Activated CD4-positive, alpha-beta T cell treated with anti-CD3 and anti-CD28 coated beads, Interleukin-2, amount 10 ng/mL, durations not matched to agents 7 days and 5 days (primary cell): ENCODE measurements at places on chromosomes 11 and 22.

DNA sequence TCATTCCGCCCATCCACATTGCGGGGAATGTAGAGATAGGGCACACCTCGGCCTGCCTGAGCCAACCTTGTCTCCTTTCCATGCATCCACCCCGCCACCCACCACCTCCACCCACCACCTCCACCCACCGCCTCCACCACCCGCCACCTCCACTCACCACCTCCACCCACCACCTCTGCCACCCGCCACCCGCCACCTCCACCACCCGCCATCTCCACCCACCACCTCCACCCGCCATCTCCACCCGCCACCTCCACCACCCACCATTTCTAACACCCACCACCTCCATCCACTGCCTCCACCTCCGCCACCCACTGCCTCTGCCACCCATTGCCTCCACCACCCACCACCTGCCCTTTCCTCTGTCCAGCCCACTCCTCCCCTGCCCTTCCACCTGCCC lies 78.4 kb downstream of the IGLL1 start:
- DNase-seq: no peak

GRCh38 chr11:110491577-110492320 lies 62.0 kb downstream of the FDX1 start:
- no peak for DNase-seq

DNA sequence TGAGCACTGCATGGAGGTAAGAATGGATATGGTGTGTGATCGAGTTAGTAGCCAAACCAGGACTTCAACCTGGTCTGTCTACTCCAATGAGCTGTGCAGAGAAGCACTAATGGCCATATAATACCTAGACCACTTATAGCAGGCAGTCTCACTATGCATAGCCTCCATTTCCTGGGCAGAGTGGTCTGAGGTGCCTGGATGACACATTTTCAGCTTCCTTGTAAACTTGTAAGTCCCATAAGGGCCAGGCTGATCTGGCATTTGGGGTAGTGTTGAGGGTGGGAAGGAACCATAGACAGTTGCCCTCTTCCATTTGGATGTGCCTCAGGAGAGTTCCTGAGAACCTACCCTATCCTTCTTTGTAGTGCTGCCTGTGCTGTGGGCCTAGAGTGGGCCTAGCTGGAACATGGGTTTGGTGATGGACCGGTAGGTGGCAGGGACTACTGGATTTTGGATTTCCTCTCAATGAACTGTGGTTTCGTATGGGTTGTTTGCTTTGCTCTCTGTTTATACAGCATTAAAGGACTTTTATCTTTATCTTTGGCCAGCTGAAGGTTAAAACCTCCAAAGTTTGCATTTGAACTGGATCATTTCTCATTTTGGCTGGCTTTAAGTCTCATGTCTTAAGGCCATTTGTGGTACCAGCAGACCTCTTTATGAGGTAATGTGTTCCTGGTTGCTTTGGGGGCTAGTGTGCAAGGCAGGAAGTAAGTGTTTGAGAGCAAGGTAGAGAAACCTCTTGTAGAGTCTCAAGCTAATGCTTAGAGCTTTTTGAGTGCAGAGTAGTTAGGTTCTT lies 86.9 kb downstream of the STIM1 start:
- peak; percentile 48 for DNase-seq

- DNase-seq: no peak
These were observed 2.3 kb downstream of the PACSIN3 start for GRCh38 chr11:47183969-47184368.

DNA sequence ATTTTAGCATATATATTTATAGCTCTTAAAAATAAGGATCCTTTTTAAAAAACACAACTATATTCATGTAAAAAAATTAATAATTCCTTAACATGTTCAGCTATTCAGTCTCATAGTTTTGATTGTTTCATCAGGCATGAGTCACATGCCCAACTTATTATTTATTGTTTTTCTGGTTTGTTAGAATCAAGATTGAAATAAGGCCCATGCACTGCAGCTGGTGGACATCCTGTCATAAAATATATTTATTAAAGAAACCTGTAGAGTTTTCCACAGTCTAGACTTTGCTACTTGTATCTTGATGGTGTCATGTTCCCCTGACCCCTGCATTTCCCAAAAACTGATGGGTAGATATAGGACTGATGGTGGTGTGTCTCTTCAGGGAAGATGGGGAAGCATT lies 77.4 kb downstream of the PARVA start:
- no peak for DNase-seq

- no peak for DNase-seq
These were observed 324.8 kb downstream of the MN1 start for GRCh38 chr22:27476729-27477128.

- DNase-seq: no peak
These were observed 3.3 kb downstream of the PELI3 start for GRCh38 chr11:66470015-66470414.

DNA sequence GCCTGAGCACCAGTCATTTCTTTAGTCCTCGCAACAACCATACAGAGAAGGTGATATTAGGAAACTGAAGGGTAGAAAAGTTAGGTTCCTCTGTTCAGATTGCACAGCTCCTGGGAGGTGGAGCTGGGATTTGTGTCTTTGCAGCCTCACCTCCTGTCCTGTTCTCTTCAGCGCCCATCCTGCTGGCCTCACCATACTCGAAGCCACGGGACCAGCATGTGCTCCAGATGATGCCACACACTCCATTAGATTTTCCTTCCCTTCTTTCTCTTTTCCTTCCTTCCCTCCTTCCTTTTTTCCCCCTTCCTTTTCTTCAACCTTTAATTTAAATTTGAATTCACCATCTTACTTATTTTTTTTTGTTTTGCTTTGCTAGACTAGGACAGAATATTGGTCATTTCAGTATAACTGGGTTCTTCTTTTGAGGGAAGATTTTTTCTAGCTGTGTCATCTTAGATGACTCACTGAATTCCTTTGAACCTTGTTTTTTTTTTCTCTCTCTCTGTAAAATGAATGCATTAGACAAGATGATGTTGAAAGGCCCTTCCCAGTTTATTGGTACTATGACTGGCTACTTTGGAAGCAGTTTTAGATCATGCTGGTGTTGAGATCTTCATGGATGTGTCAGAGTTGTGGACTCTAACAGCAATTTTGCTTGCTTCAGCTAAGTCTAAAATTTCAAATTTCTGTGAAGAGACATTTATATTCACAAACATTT lies 662.5 kb upstream of the TENM4 start:
- DNase-seq: no peak

DNA sequence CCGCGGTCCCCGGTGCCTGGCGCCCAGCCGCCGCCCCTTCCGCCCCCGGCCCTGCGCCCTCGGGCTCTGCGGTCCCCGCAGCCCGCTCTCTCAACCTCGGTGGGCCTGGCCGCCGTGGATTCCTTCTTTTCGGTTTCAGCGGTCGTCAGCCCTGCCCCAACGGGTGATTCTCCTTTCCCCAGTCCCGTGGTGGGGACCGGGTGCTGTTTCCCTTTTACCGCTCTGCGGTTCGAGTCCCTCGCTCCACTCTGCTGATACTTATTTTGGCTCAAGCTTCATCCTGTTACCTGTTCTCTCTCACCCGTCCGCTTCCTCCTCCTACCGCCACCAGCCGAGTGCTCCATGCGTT lies 494 bp downstream of the ZDHHC5 start:
- DNase-seq: peak; percentile 45

- DNase-seq: no peak
These were observed 11.4 kb upstream of the DENND5A start for GRCh38 chr11:9276571-9276970.

DNA sequence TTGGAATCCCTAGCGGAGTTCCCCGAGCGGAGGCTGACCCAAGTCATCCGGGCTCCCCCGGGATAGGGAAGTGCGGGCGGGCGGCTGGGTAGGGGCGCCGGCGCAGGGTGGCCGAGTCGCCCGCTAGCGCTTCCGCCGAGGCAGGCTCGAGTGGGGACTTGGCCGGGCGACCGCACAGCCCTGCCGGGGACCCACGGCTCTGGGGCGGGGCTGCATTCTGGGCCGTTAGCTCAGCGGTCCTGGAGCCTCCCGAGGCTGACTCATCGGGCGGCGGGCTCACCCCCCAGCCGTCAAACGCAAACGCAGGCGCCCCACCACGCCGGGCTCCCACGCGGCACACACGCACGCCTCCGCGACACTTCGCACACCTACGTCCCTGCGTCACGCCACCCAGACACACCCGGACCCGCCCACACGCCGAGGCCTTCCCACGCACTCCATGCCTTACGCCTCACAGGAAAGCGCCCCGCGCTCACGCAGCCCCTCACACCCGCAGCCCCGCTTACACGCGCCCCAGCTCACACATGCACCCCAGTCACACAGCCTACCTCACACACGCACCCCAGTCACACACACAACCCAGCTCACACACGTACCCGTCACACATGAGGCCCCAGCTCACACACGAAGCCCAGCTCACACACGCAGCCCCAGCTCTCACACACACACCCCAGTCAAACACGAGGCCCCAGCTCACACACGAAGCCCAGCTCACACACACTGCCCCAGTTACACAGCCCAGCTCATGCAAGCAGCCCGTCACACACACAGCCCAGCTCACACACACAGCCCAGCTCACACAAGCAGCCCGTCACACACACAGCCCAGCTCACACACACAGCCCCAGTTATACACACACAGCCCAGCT lies 1.2 kb downstream of the PHLDB1 start:
- DNase-seq: peak; percentile 59

GRCh38 chr11:93570759-93571413 lies 27.7 kb upstream of the SMCO4 start:
- no peak for DNase-seq

GRCh38 chr11:13145461-13145860 lies 132.1 kb upstream of the BMAL1 start:
- DNase-seq: no peak

DNA sequence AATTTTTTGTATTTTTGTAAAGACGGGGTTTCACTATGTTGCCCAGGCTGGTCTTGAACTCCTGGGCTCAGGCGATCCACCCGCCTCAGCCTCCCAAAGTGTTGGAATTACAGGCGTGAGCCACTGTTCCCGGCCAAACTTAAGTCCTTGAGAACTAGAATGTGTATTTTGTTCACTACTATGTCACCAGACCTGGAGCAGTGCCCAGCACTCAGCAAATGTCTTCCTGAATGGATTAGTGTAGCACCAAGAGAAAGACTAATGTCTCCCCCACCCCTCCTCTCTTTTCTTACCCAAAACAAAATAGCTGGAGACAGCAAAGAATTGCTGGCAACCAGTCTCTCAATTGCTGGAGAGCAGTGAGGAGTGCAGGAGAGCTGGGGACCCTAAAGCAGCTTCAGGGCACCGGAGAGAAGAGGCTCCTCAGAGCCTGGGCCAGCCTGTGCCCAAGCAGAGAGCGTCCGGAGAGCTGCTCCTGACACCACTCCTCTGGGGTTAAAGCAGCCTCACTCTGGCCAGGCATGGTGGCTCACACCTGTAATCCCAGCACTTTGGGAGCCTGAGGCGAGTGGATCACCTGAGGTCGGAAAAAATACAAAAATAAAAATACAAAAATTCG lies 14.9 kb downstream of the SLC25A18 start:
- no peak for DNase-seq

DNA sequence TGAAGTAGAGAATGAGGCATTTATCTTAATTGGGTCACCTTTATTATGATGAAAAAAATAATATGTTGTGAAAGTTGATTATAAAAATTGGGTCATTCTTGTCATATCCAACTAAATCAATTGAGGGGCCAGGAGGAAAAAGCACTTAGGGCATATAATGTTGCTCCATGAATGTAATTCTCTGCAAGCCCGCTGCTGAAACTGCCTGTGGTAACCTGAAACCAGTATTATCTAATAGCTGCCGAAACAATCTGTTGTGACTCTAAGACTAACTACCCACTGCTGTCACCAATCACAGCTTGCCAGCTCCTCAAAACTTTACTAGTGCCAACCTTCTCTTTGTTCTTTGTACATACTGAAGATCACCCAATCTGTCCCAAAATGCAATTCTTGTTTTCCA lies 115.8 kb downstream of the ATG16L2 start:
- no peak for DNase-seq

DNA sequence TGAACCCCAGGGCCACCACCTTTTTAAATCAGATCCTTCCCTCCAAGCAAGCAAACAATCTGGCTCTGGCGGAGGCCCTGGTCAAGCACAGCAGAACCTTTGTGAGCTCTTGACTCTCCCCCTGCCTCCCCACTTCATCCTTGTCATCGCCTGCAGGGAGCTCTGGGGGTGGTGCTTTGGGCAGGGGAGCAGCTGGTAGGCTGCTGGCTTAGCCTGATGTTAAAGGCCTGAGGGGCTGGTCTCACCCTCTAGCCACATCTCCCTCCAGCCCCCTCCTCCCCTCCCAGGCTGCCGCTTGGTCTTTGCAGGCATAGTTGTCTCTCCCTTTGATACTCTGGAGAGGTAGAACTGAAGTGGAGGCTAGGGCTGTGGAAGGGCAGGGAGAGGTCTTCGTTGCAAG lies 50.9 kb downstream of the THAP12 start:
- no peak for DNase-seq

GRCh38 chr11:61764606-61765260 lies 12.3 kb downstream of the MYRF start:
- no peak for DNase-seq

DNA sequence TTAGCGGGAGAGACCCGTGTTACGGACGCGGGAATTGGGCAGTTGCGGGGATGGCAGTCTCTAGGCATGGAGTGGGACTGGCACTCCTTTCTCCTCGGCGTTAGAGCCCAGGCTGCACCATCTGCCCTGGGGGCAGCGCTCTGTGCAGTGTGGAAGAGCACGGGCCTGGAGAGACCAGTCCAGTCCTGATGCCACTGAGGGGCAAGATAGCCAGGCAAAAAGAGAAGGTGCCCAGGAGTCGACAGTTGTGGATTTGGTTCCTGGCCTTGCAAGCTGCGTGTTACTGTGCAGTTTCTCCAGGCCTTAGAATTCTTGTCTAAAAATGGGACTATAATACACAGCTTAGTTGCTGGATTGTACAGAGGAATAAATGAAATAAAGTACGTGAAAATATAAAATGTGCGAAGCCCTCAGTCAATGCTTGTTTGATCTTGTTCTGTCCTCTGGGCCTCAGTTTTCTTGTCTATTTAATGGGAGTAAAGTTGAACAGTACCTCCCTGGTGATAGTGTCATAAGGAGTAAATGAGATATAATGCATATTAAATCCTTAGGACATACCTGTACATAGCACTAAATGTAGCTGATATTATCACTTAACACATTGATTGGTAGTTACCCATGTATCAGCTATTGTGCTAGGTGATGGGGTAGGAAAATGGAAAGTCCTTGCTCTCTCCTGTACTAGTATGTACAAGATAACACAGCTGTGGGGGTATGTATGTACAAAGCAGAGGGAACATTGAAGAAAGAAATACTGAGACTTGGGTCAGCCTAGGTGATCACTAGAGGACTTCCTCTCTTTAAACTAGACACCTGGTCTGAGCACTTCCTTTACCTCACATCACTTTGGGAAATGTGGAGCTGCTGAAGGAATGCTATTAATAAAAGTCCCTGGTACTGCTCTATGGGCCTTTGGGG lies 1.2 kb downstream of the ATXN10 start:
- no peak for DNase-seq

- DNase-seq: no peak
These were observed 42.2 kb downstream of the WNT7B start for GRCh38 chr22:45934659-45935341.

GRCh38 chr11:76234416-76235232 lies 28.3 kb upstream of the WNT11 start:
- DNase-seq: peak; percentile 15

DNA sequence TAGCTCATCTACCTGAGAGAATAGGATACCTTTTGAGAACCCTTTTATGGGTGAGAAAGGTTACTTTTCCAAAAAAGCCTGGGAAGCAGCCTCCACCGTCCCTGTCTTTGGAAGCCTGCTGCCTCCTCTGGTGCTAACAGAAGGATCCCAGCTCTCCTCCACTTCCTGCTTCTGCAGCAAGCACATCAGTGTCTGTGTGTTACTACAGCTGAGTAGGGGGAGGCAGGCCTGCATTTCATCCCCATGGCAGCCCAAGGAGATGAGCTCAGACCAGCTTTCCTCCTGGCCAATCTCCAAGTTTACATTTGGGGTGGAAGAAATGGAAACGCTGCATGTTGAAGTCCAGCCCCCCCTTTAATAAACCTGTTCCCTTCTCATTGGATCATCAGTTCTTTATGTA lies 7.4 kb upstream of the CCDC34 start:
- no peak for DNase-seq
